Urinary bladder (tissue), 4 donors: ENCODE measurements at places on chromosomes 2 and 18. TPM values are rescaled to one million over a fixed set of nuclear protein-coding genes. Genes with fewer than 3 reads are reported as not detected.
A peak's percentile ranks its signal among the peaks of the same experiment; 100 is the strongest.

GRCh38 chr2:60480089-60480773 is 73.2 kb downstream of the BCL11A start:
- no peak for DNase-seq

The AMER3 gene
- 0.05 TPM for polyA plus RNA-seq

GRCh38 chr2:171109571-171109970 is 51.1 kb downstream of the TLK1 start:
- no peak for DNase-seq

The PTGR3 gene
- polyA plus RNA-seq: 23.9 TPM

The IGFBP5 gene
- 516 TPM for polyA plus RNA-seq

DNA sequence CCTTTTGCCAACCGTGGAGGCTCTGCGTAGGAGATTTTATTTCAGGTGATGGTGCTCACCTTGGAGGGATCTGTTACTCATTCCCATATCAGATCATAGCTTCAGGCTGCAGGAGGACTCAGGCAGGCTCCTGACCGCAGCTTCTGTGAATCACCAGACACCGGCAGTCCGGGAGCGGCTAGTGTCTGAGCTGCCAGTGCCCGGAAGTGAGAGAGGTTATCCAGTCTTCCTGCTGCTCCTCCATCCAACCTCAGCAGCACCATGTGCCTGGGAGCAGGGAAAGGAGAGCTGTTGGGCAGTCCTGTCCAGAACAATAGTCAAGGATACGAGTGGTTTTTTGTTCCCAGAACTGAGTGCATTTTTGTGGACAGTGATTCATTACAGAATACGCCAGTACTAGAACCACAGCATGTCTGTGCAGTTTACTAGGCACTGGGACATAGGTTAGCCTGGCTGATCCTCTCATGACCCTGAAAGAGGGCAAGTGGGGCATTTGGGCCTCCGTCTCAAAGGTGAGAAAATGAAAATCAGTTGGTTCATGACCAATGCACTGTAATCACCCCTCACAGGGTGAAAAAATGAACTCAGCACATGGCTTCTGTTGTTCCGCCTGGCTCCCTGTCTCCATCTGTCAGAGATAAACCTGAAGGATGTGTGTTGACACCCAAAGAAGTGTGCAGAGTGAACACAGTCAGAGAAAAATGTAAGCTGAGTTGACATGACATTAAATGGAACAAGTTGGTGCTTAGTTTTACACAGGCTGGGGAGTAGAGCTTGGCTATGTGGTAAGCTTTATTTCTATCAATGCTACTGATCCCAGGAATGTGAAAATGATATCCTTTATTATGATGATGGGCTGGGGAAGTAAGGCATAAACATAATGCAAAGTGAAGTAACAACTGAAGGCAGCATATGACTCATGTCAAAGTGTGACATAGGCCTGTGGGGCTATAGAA is 12.2 kb downstream of the FHOD3 start:
- DNase-seq: no peak

GRCh38 chr18:54269893-54270844 is 852 bp downstream of the POLI start:
- DNase-seq: peak; percentile 45

DNA sequence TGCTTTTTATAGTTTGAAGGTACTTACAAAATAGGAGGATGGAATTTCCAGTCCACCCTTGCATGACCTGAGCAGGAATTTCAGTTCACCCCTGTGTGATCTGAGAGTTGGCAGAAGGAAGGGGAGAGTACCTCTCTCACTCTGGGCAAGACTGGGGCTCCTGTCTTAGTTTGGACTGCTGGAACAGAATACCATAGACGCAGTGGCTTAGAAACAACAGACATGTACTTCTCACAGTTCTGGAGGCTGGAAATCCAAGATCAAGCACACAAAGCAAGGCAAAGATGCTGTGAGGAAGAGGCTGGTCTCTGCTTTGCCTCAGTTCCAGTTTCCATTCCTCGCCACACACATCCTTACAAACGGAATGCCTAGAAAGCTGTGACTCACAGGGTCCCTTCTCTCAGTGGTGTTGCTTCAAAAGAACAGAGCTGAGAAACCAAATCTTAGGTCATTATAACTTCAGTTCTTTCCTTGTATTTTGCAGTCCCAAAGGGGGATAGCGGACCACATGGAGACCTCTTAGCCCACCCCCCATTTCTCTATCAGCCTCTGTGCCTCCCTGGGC is 108.8 kb upstream of the HAAO start:
- no peak for DNase-seq

The B3GNT2 gene
- polyA plus RNA-seq: 12.8 TPM
